Hematopoietic multipotent progenitor cell treated with erythropoietin and hydrocortisone succinate and interleukin-3 and kit ligand, for 15 days (in vitro differentiated cells): ENCODE measurements at places on chromosomes 3 and 15.

DNA sequence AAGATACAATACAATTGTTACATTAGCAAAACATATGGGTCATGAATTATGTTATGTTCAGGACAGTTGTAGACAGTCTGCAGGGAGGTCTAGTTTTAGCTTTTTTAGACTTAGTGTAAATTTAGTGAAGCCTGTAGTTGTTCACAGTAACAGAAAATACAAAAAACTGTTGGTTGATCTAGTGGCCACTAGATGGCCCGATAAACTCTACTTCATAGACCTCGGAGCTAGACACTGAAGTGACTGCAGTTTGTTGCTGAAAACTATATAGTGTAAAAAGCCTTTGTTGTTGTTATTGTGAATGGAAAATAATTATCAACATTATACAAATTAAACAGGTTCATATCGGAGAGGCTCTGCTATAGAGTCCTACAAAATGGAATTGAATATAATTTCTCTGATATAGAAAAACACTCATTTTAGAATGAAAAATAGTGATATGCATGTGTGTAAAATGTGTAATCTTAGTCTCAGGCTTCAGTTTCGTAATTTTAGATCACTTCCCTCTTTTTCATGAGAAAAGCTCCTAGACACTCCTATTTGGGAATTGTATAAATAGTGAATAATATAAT, 18.3 kb downstream of the MAGEL2 start:
- DNase-seq = no peak

DNA sequence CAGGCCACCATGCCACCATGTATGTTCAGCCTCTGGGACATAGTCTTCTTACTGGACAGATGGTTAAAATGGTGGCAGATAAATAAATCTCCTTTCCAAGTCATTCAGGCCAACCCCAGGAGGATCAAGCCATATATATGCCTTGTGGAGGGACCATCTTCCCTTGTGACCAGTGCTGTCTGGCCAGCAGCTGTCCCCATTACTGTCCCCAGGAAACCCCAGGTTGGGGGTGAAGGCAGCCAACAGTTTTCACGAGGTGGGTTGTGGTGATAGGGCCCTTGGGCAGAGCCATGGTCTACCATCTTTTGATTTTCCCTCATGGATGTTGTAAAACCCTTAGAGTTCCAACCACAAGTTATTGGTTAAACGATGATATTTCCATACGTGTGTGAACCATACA, 48.7 kb upstream of the PCSK6 start:
- no peak for DNase-seq

GRCh38 chr3:7695049-7695448, 806.6 kb upstream of the LMCD1 start:
- DNase-seq = no peak

- DNase-seq = no peak
Observed at GRCh38 chr3:121463745-121464144, 82.0 kb downstream of the POLQ start.

DNA sequence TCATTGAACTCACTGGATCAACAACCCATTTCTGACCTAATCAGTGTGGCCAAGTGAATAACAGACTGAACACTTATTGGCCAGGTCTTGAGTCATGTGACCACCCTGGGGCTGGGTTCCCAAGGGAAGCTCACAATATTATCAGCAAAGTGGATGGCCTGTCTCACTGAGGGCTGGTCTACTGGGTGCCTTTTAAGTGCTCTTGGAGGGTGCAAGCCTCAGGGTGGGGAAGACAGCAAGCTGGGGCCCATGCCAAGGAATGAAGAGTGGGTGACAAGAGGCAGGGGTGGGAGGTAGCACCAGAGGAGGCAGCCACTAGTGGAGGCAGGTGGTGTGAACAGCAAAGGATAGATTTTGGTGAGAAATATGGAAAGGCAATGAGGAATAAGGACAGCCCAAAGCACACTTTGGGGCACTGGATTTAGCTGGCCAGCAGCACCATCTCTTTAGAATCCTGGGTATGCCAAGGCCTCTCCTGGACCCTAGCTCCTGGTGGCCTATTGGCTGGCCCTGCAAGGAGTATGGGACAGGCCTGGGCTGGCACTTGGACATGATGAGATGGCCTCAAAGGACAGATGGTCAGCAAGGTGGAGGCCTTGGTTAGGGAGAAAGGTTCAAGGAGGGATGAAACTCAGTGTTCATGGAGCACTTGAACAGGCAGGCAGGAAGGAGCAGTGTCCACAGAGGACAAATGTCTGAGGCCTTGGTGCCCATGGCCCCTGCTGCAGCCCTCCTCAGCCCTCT, 34.2 kb downstream of the HMCES start:
- DNase-seq = no peak

DNA sequence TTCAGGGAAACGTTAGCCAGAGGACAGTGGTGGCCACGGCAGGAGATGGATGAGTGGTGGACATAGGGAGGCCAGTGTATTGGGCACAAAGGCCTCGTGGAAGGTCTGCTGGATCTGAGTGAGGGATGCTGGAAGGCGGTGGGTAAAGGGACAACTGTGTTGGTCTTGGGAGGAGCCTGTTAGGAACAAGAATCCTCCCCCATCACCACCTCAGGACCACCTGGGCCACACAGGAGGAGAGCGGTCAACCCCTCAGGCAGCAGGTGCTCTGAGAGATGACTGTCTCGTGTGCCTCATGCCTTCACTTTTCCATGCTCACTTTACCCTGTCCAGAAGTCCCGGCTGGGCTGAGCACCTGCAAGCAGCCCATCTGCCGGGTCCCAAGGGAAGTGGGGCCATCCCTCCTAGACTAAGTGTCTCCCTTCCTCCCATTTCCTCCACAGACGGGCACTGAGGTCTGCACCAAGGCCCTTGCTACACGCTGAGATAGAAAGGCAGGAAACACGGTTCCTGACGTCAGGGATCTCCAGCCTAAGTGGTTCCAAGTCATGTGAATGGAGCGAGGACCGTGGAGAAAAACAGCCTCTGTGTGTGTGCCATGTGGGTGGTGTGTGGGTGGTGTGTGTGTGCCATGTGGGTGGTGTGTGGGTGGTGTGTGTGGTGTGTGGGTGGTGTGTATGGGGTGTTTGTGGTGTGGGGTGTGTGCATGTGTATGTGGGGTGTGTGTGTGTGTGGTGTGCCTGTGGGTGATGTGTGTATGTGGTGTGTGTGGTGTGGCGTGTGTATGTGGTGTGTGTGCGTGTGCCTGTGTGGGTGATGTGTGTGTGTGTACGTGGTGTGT, 47.8 kb upstream of the CTSH start:
- no peak for DNase-seq

DNA sequence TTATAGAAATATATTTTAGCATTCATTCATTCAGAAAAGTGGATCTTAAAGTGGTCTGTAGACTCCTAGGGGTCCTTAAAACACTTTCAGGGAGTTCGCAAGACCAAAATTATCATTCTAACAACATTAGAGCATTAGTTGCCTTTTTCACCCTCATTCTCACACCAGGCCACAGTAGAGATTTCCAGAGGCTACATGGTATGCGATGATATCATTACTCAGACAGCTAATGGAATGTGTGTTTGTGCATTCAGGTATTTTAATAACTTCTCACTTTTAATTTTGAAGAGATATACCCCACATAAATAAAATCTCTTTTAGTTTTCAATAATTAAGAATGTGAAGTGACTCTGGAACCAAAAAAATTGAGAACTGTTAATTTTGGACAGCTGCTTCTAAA, 206.9 kb downstream of the NSUN3 start:
- no peak for DNase-seq

- DNase-seq = no peak
Observed at GRCh38 chr3:71163198-71163918, 420.2 kb downstream of the FOXP1 start.

DNA sequence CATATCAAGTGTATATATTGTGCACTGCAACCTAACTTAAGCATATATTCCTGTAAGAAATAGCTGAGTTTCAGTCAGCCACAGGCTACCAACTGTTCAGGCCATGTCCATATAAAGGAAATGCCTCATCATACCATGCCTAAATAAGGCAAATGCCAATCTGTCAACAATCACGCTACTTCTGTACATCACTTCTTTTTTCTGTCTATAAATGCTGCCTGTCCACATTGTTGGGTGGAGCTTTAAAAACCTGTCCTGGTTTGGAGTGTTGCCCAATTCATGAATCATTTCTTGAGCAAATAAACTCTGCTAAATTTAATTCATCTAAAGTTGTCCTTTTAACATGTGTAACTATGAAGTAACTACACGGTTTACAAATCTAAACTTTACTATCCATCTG, 1091.9 kb downstream of the NSUN3 start:
- DNase-seq = no peak

DNA sequence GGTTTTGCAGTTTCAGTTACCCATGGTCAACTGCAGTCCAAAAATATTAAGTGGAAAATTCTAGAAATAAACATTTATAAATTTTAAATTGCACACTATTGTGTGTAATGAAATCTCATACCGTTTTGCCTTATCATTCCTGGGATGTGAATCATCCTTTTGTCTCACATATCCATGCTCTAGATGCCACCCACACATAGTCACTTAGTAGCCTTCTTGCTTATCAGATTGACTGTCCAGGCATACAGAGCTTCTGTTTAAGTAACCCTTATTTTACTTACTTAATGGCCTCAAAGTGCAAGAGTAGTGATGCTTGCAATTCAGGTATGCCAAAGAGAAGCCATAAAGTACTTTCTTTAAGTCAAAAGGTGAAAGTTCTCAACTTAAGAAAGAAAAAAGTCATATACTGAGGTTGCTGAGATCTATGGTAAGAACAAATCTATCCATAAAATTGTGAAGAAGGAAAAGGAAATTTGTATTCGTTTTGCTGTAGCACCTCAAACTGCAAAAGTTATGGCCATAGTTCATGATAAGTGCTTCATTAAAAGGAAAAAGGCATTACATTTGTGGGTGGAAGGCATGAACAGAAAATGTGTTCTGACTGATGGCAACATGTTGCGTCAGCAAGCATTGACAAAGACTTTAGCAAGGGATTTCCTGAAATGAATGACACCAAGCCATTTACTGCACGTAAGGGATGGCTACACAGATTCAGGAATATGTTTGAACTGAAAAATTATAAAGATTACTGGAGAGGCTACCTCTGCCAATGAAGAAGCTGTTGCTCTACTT, 43.8 kb downstream of the SPATA16 start:
- DNase-seq = no peak

GRCh38 chr15:45454814-45455213, 67.7 kb downstream of the SLC30A4 start:
- DNase-seq = no peak

DNA sequence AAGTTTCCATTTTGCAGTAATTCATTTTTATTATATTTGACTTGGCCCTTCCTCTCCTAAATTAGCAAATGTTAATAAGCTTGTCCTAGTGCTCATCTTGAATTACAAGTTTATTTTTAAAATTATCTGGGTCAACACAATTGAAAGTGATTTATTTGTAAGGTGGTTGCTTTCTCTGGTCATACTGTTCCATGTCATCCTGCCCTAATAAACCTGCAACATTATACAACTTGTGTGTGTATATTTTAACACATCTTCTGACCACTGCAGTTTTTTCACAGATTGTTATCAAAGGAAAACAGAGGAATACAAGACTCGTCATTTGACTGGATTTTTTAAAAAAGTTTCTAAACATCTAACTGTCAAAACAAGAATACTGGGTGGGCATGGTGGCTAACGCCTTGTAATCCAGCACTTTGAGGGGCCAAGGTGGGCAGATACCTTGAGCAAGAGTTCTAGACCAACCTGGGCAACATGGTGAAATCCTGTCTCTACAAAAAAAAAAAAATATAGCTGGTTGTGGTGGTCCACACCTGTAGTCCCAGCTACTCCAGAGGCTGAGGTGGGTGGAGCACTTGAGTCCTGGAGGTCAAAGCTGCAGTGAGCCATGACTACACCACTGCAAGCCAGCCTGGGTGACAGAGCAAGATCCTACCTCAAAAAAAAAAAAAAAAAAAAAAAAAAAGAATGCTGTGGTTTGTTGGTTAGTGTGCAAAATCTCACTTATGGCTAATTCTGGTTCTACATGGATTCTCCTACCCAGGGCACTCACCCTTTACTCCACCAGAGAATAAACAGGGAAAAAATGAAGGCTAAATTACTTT, 5.0 kb upstream of the LRRFIP2 start:
- DNase-seq = no peak

GRCh38 chr3:151550642-151551041, 89.8 kb upstream of the IGSF10 start:
- DNase-seq = no peak

DNA sequence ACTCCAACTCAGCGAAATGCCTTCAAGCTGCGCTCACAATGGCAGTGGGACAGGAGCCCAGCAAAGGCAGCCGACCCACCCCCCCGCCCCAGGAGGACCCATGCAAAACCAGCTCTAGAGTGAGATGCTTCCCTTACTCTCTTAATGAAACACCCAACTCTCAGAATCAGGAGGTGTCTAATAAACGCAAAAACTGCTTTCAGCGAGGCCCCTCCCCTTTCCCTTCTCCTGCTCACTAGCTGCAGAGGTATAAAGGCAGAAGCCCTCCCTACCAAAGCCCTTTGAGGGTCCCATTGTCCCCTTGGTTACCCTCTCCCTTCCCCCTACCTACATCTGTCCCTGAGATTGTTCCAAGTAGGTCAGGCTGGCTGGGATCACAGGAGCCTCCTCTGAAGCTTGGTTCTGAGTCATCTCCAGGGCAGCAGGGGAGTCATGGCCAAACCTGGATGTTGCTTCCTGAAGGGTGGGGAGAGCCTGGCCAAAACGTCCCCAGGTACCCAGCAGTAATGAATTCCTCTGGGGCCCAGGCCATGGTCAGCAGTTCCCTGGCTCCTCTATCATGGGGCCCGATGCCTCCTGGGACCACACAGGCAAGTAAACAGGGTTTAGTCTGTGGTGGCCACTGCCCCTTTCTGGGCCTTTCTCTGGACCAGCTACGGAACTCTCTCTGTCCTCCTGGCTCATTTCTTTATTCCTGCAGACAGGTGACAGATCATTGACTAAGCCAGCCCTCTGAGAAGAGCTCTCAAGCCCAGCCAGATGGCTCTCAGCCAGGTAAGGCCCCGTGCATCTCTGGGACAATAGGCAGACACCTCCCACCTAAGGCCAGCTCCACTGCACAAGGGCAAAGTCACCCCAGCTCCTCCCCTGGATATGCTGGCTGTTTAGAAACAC, 8.6 kb downstream of the KLHL25 start:
- DNase-seq = no peak

- DNase-seq = no peak
Observed at GRCh38 chr3:59563072-59563605, 513.3 kb upstream of the CFAP20DC start.

- no peak for DNase-seq
Observed at GRCh38 chr3:177624528-177625495, 427.5 kb upstream of the TBL1XR1 start.

DNA sequence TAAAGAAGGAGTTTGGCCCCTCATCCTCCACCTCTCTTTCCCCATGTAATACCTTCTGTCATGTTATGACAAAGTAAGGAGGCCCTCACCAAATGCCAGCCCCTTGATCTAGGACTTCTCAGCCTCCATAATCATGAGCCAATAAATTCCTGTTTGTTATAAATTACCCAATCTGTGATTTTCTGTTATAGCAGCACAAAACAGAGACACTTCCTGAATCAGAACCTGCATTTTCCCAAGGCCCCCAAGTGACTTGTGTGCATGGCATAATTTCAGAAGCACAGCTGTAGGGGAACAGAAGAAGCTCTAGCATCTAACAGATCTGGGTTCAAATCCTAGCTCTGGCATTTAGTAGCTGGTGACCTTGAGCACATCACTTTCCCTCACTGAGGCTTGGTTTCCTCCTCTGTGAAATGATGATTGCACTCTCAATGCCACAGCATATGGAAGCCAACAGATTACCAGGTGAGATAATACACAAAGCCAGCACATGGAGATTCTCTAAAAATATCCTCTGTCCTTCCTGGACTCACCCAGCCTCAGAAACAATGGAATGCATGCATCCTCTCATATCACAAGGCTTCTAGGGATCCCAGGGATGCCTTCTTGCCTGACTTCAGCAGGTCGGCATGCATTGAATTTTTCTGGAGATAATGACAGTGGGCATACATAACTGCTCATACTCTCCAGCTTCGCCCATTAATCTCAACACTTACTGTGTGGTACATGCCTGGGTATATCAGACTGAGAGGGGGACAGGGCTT, 26.3 kb downstream of the TLNRD1 start:
- DNase-seq = no peak
